Stimulated activated CD8-positive, alpha-beta memory T cell treated with anti-CD3 and anti-CD28 coated beads, Interleukin-12 subunit alpha, Interleukin-12 subunit beta, amount 100 ng/mL, for 1 hour (primary cell): ENCODE measurements at places on chromosomes 11 and 22.

DNA sequence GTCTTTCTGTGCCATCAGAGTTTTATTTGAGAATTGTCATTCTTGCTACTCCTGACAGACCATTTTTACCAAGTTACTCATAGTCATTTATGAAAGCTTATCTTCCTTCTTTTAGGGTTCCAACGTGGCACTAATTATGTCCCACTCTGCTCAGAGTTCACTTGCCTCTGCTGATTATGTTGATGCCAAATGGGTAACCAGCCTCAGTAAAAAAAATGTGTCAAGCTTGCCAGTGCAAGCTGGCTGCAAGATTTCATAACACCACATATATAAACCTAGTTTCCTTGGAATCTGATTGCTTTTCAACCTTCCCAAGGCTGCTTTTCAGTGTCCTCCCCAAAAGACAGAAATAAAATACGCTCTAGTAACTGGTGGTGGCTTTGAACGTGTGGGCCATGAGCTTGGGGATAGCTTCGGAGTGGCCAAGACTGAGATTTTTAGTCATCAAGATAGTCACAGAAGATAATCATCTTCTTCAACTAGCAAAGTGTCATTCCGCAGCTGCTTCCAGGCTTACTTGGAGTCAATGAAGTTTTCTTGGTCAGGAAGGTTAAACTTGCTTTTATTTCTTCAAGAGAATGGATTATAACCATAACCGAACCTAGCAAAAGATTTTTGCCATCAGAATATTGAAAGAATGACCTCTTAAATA is 29.5 kb upstream of the APOA1 start:
- DNase-seq: no peak

DNA sequence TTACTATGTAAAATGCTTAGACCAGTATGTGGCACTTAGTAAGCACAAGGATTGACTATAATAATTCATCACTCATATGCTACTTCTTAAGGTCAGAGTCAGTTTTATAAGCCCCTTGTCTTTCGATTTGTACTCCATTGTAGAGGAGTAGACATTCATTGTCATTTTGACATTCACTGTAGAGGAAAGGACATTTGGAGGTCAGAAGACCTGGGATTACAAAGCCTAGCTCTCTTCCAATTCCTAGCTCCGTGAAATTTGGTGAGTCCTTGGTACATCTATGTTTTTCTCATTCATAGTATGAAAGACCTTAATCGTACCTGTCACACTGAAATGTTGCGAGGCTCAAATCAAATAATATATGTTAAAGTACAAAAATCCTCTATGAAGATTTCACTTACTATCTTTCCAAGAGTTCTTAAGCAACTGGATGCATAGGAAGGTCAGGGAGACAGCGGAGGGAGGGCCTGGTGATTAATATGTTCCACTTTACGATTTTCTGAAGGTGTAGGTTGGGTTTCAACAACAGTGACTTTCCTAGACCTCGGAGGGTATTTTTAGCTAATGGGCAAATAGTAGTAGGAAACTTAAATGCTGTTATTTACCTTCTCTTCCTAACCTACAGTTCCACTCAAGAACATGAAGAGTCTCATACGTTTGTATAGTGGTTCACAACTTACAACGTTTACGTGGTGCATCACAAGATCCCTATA is 1.4 kb upstream of the EMSY start:
- DNase-seq: no peak

DNA sequence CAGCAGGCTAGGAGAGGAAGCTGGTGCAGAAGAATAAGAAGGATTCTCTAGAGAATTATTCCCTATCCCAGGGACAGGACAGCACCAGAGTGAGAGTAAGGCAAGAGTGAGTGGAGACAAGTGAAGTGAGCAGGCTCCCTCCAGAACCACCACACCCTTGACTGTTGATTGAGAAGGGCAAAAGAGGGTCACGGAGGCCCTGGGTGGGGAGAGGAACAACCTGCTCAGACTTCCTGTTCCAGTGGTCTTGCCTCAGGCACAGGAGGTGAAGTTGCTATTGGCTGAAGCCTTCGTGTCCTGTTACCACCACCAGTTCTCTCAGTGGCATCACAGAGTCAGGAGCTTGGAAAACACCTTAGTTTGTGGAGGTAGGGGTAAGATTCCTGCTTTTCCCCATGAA is 51.7 kb upstream of the CCDC89 start:
- no peak for DNase-seq

DNA sequence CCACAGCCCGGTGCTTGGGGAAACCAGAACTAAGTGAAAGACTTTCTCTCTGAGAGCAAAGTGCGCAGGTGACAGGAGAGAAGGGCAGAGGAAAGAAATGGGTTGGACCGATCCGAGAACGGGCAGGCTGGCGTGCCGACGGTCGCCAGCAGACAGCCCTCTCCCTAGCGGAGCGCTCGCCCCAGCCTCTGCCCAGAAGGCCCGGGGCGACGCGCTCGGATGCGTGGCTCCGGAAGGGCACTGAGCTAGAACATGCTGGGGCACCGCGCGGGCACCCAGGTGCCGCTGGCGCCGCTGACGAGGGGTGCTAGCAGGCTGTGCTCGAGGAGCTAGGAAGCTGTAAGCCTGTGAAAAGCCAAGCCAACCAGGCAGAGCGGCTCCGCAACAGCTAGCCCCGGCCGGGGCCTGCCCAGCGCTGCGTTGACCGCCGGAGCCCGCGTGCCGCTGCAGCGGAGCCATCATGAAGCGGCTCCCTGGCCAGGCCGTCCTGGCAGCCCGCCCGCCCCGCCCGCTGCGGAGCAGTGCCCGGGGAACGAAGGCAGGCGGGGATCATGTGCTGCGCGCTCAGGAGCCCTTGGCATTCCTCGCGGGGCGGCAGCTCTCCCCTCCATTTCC is 22.1 kb upstream of the RRAS2 start:
- DNase-seq: no peak

- no peak for DNase-seq
Measured at GRCh38 chr22:49936973-49937757, 18.7 kb downstream of the CRELD2 start.

DNA sequence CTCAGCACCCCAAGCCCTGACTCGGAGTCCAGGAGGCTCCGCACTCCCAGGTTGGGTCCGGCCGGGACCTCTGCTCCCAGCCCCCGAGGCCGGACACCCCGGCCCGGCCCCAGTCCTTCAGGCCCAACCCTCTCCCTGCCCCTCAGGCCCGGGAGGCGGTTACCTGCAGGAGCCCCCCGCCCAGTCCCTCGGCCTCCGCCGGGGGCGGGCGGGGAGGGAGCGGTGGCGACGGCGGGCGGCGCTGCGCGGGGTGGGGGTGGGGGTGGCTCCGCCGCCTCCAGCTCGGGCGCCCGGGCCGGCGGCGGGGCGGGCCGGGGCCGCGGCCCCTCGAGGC is 310 bp downstream of the TCF20 start:
- no peak for DNase-seq

DNA sequence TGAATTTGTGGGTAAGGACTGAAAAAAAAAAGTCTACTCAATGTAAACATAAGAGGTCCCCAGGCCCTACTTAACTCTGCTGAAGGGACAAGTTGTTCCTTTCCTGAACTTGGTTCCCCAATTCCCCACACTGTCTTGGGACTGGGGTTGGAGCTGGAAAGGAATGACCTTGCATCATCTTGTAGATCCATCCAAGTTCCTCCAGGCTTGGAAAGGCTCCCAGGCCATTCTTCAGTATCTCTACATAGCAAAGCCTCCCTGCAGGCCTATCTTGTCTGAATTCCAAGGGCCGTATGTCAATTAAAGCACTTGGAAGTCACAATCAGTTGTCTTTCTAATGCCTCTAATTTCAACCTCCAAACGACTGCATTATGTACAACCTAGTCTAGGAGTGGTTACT is 361.2 kb downstream of the TMEM135 start:
- DNase-seq: no peak

GRCh38 chr22:17368554-17369438 is 464 bp upstream of the CECR2 start:
- DNase-seq: no peak

GRCh38 chr22:30969532-30970355 is 679 bp downstream of the TUG1 start:
- DNase-seq: no peak

- DNase-seq: no peak
Measured at GRCh38 chr11:113286009-113286408, 28.4 kb upstream of the TTC12 start.

DNA sequence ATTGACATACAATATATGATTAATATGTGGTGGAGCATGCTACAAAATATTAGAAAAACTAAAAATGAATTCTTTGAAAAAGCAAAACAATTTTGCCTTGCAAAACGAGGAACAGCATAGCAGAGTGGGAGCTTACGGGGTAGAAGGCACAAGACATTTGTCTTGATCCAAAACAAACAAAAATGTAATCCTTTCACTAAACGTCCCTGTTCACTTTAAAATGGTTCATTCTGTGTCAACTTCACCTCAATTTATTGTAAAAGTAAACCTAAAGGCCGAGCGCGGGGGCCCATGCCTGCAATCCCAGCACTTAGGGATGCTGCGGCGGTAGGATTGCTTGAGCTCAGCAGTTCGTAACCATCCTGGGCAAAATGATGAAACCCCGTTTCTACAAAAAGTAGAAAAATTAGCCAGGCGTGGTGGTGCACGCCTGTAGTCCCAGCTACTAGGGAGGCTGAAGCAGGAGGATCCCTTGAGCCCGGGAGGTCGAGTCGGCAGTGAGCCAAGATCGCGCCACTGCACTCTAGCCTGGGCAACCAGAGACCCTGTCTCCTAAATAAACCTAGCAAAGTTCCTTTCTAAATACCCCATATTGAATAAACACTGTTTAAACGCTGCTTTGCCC is 2.0 kb downstream of the PRDM10 start:
- no peak for DNase-seq

GRCh38 chr11:78815831-78816230 is 241.2 kb upstream of the NARS2 start:
- no peak for DNase-seq

DNA sequence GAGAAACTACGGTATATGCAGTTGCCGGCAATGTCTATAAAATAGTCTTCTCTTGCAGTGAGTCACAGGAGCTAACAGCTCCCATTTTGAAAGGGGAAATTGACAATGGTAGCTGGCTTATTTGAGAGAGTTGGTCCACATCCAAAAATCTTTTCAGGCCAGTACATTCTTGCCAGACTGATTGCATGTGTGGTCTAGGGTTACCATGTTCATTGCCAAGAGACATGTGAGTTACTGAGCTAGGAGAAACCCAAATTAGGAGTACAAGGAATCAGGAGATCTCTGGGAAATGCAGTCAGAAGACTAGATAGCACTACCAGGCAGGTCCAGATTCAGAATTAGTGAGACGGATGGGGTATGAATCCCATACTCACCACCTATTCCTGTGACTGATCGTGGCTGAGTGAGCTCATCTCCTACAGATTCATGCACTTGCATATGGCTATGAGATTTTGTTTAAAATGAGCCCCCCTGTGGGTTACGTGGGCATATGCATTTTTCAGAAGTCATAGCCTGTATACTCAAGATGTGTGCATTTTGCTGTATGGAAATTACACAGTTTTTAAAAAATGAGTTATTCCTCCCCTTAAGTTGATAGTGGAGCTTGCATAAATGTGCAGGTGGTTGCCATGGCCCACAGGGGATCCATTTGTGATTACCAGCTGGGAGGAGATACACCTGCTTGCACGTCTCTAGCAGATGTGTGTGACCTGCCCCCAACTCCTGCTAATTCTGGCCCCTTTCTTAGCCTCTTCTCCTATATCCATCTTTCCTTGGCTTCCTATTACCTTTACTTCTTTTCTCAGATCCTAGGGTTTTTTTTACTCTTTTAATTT is 102.7 kb downstream of the COMMD9 start:
- no peak for DNase-seq

DNA sequence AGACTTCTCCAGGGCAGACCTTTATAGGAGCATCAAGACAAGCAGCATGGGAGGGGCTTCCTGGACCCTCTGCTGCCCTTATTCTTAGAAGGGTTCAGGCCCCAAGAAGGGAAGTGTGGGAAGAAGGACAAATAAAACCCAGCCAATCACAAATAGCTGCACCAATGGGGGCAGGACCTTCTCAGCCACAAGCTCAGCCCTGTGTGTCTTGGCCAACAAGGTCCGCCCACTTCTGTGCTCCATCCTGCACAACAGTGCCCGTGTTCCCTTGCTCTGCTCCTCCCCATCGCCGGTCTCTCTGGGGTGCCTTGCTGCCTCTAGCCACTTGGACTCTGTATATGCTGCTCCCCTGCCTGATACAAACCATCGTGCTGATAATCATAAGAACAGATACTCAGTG is 86.1 kb downstream of the NAT10 start:
- DNase-seq: no peak

- no peak for DNase-seq
Measured at GRCh38 chr11:8329336-8329735, 65.7 kb upstream of the LMO1 start.

- DNase-seq: no peak
Measured at GRCh38 chr22:46536537-46537224, 739 bp downstream of the CELSR1 start.

DNA sequence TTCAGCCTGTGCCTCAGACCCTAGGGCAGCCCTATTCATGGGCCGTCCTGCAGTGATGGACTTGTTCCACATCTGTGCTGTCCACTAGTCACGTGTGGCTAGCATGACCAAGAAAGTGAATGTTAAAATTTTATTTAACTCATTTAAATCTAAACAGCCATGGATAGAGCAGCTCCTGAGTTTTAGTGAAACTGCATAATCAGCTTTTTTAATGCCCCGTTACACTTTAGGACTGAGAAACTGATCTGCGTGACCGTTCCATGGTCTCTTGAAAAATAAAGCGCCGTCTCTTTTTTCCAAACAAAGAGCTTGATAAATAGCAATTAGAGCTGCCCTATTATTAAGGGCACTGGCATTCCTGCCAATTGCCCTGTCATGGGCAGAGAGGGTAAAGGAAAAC is 76.5 kb upstream of the SNX19 start:
- no peak for DNase-seq

DNA sequence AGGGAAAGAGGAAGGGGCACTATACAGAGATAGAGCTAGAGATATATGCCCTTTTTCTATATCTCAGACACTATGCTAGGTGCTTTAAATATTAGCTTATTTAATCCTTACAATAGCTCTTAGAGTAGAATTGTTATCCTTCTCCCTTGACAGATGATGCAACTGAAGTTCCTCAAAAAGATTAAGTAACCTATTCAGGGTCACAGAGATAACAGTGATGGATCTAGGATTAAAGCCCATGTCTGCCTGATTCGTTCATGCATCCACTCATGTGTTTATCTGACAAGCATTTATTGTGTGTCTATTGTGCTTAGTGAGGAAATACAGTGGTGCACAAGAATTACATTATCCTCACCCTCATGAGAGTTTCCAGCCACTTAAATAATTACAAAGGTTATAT is 8.7 kb downstream of the CCDC83 start:
- no peak for DNase-seq

GRCh38 chr22:49600468-49600867 is 227.2 kb downstream of the BRD1 start:
- no peak for DNase-seq

- no peak for DNase-seq
Measured at GRCh38 chr11:83493917-83494316, 207.8 kb upstream of the CCDC90B start.

GRCh38 chr11:61949169-61950034 is 749 bp upstream of the BEST1 start:
- DNase-seq: no peak
